ENCODE measurements at places on chromosomes 11 and 22.

- DNase-seq: no peak
Observed at GRCh38 chr11:82731691-82732277, 1.9 kb downstream of the FAM181B start.

DNA sequence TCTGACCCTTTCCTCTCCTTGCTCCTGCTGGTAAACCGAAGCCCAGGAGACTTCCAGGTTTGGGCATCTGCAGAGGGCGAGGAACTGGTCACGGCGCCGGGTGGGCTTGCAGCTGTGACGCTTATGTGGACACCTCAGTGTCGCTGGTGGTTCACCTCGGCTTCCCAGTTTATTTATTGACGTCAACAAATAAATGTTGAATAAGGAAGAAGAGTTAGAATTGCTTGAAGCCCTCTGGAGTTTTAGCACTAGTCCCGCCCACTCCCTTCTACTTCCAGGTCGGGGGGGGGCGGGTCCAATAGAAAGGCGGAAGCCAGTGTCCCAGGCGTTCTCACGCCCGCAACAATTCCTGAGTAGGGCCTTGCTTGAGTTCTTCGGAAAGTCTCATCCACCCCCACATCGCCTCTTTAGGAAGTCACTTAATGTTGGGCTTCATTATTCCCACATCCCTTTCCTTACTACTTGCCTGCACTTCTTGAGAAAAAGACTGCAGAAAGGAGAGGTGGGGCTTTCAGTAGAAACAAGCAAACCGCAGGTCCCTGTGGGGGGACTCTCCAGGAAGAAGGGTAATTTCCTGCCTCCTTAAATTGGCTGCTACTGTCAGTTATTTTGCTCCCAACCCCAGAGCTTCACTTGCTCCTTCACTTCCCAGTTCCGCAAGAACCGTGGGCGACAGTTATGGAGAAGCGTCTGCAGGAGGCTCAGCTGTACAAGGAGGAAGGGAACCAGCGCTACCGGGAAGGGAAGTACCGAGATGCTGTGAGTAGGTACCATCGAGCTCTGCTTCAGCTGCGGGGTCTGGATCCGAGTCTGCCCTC lies at the start of gene TTC9C:
TTC9C (plus strand) TSS at position 316 of the 818 bp plus-strand sequence; CDS start at position 679, 363 bp downstream.
- DNase-seq: peak; percentile 61

DNA sequence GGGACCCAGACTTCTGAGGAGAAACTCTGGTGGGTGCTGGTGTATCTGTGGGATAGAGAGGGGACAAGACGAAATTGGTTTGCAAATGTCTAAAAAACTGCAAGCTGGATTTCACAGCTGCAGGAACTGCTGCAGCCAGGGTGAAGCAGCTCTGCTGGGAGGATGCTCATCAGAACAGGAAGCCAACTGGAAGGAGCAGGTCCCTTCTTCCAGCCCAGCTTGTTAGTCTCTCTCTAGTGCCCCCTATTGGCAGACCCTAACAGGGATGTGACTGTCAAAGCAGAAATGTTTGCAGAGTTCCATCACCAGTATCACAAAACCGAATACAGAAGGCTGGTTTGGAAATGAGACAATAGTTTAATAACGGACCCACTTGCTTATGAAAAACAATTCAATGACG lies 74.8 kb upstream of the SLC22A12 start:
- DNase-seq: no peak

- DNase-seq: no peak
Observed at GRCh38 chr11:129249923-129250322, 57.8 kb upstream of the ARHGAP32 start.

- DNase-seq: no peak
Observed at GRCh38 chr22:47219789-47220188, 457.3 kb downstream of the TBC1D22A start.

GRCh38 chr11:78520230-78520629 lies 54.4 kb downstream of the NARS2 start:
- no peak for DNase-seq

- no peak for DNase-seq
Observed at GRCh38 chr11:112649856-112650255, 311.4 kb upstream of the NCAM1 start.

DNA sequence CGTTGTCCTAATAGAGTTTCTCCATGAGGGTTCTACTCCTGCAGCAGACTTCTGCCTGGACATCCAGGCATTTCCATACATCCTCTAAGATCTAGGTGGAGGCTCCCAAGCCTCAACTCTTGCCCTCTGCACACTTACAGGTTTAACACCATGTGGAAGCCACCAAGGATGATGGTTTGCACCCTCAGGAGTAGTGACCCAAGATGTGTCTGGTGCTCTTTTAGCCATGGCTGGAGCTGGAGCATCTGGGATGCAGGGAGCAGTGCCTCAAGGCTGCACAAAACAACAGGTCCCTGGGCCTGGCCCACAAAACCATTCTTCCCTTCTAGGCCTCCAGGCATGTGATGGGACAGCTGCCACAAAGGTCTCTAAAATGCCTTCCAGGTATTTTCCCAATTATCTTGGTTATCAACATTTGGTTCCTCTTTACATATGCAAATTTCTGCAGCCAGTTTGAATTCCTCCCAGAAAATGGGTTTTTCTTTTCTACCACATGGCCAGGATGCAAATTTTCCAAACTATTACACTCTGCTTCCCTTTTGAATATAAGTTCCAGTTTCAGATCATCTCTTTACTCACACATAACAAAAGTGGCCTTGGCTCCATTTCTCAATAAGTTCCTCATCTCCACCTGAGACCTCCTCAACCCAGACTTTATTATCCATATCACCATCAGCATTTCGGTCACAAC lies 69.5 kb upstream of the GNAZ start:
- DNase-seq: no peak

DNA sequence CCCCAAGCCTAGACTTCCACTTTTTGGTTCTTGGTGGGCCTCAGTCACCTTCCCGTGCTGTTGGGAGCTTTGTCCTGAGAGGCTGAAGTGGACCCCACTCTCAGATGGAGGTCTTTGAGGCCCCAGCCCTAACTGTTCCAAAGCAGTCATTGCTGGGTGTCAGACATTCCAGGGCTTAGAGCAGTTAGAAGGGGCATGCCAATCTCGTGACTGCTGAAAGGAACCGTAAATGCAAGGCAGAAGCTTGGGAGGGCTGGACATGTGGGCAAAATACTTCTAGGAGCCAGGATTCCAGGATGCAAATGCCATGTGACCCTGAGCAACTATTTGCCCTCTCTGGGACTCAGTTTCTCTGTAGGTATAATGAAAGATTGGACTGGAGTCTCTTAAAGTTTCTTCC lies 118.8 kb upstream of the CRYBB3 start:
- DNase-seq: no peak

GRCh38 chr11:129277198-129277843 lies 85.2 kb upstream of the ARHGAP32 start:
- DNase-seq: no peak

DNA sequence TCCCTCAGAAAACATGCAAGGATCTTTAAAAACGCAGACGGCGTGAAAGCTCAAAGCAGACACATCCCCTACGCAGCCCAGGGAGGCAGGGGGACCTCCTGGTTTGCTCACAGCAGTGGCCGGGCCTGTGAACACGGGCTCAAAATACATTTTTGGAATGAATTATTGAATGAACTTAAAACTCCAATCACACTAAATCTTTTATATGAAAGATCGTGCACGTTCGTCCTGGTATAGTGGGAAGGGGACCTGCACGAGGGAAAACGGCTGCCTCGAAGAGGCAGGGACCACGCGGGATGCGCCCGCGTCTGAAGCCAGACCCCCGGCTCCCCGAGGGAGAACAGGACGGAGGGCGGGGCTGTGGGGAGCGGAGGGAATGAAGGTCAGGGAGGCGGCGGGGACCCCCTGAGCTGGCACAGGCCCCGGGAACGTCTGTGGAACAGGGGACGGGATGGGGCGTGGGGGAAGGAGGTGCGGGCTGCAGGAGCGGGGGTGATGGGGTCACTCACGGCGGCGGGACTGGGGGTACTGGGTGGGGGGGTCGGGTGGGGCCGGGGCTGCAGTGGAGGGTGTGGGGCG lies 1.3 kb upstream of the PANX2 start:
- DNase-seq: no peak

GRCh38 chr11:80637571-80637970 lies 1196.7 kb upstream of the TENM4 start:
- no peak for DNase-seq

DNA sequence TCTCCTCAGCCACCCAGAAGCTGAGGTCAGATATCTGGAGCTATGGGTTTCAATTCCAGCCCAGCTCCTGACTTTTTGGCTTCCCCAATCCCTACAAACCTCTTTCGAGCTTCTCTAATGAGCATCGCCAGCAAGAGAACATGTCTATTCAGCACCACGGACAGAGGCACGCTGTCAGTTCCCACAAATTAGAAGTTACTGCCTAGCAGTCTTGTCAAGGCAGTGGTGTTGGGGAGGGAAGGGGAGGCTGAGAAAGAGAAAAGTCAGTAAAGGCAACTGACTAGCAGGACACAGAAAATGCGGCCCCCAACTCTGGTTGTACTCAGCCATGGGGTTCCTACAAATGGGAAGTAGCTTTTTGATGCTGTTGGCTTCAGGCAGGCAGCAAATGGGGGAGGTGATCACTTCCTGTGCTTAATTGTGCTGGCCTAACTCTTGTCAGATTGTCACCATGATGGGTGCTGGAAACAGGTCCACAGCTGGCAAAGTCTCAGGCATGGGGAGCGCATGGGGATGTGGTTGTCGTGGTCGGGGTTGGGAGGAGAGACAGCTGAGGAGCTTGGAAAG lies 205.9 kb downstream of the ST3GAL4 start:
- no peak for DNase-seq

- no peak for DNase-seq
Observed at GRCh38 chr11:94623120-94623735, 56.1 kb downstream of the PIWIL4 start.

- no peak for DNase-seq
Observed at GRCh38 chr11:76408171-76408965, 27.2 kb downstream of the GVQW3 start.

- DNase-seq: no peak
Observed at GRCh38 chr11:37560346-37560745, 962.3 kb upstream of the RAG2 start.

DNA sequence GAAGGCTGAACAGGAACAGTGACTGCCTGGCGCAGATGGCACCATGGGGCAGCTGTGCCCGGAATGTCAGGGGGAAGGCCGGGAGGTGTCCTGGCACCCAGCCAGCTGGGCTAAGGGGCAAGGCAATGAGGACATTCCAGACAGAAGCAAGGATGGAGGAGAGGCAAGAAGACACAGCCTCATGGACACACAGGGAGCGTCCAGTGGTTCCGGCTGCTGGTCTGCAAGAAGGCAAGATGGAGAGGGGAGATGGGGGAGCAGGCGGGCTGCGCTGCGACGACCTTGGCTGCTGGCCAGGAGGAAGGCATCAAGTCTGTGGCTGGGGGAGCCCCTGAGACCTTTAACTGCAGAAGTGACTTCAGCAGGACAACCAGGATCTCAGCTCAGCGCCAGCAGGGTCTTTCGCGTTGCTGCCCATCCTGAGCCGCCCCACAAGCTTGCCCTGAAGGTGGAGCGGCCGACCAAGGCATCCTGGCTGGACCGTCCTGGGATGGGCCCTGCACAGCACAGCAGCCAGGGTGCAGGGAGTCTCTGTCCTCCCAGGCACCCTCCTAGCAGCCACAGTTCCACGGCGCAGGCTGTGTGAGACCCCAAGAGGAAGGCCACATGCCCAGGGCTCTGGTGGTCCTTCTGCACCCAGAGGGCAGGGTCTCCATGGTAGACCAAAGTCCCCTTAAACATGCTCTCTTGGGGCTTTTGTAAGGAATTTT lies 531.7 kb downstream of the BRD1 start:
- DNase-seq: no peak

- DNase-seq: no peak
Observed at GRCh38 chr22:33242078-33242477, 183.9 kb upstream of the SYN3 start.

GRCh38 chr11:68471360-68472340 lies 11.1 kb downstream of the PPP6R3 start:
- peak; percentile 29 for DNase-seq

GRCh38 chr11:101668236-101668635 lies 84.4 kb upstream of the TRPC6 start:
- DNase-seq: no peak

DNA sequence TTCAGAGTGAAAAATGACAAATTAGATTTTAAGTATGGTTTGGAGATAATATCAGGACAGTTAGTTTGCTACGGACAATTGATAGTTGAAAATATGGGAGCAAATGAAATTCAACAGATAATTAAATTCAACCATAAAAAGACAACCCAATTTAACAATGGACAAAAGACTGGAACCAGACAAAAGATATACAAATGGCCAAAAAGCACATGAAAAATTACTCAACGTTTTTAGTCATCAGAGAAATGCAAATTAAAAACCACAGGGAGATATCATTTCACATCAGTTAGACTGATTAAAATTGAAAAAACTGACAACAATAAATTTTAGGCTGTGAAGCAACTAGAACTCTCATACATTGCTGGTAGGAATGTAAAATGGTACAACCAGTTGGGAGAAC lies 27.2 kb downstream of the SIK2 start:
- DNase-seq: no peak

GRCh38 chr22:25359601-25360261 lies 140.3 kb downstream of the CRYBB2 start:
- DNase-seq: no peak

GRCh38 chr11:112538534-112539280 lies 278.0 kb upstream of the PLET1 start:
- DNase-seq: no peak

GRCh38 chr11:120457996-120458395 lies 53.6 kb upstream of the GRIK4 start:
- no peak for DNase-seq

GRCh38 chr11:111749646-111750045 lies 16.5 kb downstream of the PPP2R1B start:
- DNase-seq: no peak

GRCh38 chr22:43910178-43910695 lies 13.4 kb upstream of the PNPLA3 start:
- DNase-seq: no peak

GRCh38 chr11:2687782-2688191 lies 12.0 kb downstream of the KCNQ1OT1 start:
- no peak for DNase-seq

DNA sequence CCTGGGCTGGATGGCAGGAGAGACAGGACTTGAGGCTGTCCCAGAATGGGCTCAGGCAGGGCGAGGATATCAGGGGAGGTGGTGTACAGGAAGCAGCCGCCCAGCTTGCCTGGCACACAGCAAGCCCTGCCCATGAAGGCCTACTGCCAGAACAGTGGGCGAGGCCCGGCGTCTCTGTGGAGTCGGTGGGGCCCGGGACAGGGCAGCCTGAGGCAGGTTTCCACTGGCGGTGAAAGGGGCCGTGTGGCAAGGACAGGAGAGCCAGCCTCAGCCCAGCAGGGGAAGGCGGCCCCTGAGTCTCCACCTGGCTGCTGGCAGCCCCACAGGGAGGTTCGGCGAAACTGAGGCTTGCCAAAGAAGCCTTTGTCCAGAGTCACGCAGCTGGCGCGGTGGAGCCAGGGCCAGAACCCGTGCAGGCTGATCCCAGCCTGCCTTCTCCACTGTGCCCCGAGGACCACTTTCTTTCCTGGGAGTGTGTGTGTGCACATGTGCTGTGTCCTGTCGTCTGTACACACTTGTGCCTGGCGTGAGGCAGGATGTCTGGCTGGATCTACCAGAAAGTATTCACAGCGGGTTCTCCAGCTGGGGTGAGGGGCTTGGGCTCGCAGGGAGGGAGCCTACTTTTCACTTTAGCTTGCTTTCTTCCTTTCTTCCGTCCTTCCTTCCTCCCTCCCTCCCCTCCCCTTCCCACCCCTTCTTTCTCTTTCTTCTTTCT lies 1.2 kb downstream of the TSPO start:
- no peak for DNase-seq

Data from SIG-M5 (cell line).